ENCODE measurements at places on chromosomes 3 and 15.
A peak's percentile ranks its signal among the peaks of the same experiment; 100 is the strongest.

- no peak for DNase-seq
These were observed 34.0 kb downstream of the DHX30 start for GRCh38 chr3:47836986-47837385.

DNA sequence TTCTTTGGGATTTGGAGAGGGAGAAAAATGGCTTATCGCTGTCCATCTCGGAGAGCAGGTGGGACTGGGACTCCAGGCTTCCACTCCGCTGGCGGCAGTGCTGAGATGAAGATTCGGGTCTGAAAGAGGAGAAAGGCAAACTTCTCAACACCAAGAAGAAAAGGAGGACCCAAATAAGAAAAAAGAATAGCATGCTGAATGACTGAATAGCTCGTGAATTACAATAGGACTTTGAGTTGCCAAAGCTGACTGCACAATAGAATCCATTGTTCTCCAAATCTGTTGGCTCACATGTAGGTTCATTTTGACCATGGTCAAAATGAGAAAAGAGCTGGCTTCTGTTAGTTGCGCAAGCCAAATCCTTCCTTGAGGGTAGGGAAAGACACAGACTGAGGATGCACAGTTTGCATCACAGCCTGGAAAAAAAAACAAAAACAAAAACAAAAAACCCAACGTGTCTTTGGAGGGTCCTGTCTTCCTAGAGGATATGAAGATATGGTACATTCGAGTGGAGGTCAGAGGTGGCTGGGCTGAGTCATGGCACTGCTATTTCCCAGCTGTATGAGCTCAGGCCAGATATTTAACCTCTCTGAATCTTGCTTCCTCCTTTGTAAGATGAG lies 59.3 kb upstream of the LMOD3 start:
- DNase-seq = no peak

- no peak for DNase-seq
These were observed 42.2 kb downstream of the BHLHE40 start for GRCh38 chr3:5021116-5022092.

- DNase-seq = peak; percentile 59
These were observed 25.5 kb upstream of the SNRPA1 start for GRCh38 chr15:101320501-101321052.

DNA sequence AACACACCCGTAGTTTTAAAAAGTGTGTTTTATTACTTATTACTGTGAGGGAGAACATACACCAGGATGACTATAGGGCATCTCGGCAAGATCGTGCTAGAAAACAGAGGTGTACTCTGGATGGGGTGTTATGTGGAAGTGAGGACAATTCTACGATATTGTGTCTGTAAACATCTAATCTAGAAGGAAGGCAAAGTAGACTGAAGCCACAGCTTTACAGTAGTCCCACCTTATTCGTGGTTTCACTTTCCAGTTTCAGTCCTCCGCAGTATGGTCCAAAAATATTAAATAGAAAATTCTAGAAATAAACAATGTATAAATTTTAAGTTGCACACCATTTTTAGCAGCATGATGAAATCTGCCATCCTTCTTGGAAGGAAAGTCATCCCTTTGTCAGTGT lies 277.9 kb downstream of the UNC13C start:
- no peak for DNase-seq

DNA sequence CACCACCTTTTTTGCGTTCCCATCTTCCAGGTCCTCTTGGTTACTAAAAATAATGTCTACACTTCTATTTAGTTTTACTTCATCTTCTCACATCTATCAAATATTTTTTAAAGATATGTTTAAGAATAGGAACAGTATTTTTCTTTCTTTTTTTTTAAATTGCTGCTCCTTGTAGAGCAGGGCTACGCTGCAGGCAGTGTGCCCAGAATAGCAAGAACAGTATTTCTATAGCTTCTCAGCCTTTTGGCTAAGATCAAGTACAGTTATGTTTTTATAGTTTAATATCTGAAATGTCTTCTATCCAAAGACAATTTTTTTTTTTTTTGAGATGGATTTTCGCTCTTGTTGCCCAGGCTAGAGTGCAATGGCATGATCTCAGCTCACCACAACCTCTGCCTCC lies 73.0 kb downstream of the MYO9A start:
- no peak for DNase-seq

GRCh38 chr3:187733371-187733770 lies 11.9 kb downstream of the BCL6 start:
- DNase-seq = no peak

GRCh38 chr3:53675942-53676341 lies 170.3 kb downstream of the CHDH start:
- no peak for DNase-seq

GRCh38 chr3:134357261-134357913 lies 16.9 kb downstream of the AMOTL2 start:
- DNase-seq = no peak

- DNase-seq = no peak
These were observed 20.5 kb upstream of the LRRN1 start for GRCh38 chr3:3778641-3779270.

- no peak for DNase-seq
These were observed 21.3 kb downstream of the TM4SF1 start for GRCh38 chr3:149356044-149356592.

GRCh38 chr3:59469948-59470723 lies 420.3 kb upstream of the CFAP20DC start:
- no peak for DNase-seq

DNA sequence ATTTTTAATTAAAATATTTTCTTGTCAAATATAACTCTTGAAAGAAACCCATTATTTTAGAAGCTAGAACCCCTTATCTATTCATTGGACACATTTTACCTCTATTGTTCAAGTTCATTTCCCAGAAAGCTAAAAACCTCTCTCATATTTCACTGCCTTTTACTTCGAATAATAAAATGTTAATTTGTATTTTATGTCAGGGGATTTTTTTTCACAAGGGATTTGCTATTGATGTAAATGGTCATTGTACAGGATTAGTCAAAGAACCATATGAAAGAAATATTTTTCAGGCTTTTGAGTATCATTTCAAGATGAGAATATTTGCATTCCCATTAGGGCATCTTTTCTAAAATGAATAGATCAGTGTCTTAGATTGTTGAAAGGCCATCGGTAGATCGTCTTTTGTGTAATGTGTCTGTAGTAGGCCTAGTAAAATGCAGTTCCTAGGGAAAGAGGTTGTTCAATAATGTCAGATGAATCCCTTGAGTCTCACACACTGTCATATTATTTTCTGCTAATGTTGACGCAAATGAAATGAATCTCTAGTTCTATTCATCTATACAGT lies 114.5 kb downstream of the ROBO1 start:
- DNase-seq = no peak

GRCh38 chr3:14780927-14781507 lies 37.7 kb upstream of the FGD5 start:
- peak; percentile 50 for DNase-seq

GRCh38 chr3:126773783-126774182 lies 69.7 kb downstream of the CHCHD6 start:
- DNase-seq = no peak

GRCh38 chr3:189278221-189278620 lies 106.5 kb downstream of the TPRG1 start:
- no peak for DNase-seq

- DNase-seq = no peak
These were observed 13.8 kb downstream of the TMEM266 start for GRCh38 chr15:76073554-76073953.

DNA sequence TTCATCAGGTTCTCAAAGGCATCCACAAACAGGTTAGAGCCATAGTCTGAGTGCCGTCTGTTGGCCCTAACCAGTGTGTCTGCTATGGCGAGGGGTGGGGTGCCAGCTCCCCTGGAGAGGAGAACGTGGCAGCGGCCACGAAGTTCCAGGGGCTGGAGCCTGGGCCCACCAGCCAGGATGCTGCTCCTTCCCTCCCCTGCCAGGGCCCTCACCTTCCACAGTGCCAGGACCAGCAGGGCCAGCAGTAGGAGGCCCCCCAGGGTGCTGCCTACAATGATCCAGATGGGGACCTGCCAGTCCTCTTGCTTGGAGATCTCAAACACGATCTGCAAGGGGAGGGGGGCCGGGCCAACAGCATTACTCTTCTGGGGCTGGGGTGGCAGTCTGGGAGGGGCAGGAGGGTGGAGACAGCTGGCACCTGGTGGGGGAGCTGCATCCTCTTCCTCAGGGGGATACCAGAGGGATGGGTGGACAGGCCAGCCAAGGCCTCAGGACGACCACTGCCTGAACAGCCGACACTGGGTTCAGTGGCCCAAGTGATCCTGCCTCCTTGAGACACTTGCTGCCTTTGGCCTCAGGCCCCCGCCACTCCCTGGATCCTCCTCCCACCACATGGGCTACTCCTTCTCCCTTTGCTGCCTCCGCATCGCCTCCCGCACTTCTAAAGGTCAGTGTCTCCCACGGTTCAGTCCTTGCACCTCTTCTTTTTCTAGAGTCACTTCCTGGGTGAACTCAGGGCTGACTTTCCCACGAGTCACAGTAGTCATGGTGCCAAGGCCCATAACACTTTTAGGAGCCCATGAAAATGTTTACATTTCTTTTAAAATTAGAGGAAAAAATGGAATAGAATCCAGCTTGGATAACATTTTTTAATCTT lies 26.3 kb downstream of the FEM1B start:
- no peak for DNase-seq

DNA sequence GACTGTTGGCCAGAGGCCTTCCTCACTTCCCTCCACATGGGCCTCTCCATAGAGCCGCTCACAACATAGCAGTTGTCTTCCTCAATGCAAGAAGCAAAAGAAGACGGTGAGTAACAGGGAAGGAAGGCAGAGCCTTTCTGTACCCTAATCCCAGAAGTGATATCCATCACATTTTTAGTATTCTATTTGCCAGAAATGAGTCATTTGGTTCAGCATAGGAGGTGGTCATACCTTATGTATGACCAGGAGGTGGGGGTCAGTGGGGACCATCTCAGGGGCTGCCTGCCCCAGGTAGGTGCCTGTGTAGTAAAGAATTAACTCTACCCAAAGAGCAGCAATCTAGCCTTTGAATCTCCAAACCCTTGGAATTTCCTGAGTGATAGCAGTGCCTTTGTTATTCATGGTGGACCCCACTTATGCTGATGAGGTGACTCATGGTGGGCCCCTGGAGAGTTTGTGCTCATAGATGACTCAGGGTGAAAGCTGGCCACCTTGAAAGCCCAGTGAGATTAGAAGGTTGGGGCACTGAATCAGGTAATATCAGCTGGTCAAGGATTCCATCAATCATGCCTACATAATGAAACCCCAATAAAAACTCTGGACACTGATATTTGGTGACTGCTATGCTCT lies 323.9 kb upstream of the IGF1R start:
- DNase-seq = no peak

DNA sequence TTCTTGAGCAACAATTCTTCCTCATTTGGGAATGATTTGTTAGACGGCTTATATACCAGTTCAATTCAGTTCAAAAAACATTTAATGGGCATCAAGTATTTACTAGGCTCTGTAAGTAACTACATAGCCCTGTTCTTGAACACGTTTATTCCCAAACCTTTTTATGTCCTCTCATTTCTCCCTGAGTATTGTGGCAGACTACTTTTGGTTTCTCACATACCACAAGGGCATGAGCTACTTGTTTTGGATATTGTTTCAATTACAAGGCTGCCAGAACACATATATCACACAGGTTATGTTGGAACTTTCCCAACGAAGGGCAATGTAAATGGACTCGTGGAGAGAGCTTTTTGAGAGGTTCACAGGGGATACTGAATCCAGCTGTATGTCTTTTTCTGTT lies 363.8 kb upstream of the NAALADL2 start:
- no peak for DNase-seq

DNA sequence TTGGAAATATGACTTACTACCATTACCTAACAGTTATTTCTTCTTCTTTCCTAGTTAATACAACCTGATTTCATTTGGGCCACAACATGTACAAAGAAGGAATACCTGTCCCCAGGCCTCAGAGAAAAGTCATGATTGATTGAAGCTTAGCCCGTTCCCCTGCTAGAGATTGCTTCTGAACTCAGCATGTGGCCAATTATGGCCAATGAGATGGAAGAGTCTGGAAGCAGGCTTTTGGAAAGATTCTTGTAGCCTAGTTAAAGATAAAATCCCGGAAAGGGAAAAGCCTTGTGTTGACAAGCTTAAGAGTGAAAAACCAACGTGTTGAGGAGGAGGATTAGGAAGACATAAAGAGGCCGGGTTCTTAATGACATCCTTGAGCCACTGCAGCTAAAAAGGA lies 17.0 kb upstream of the TM6SF1 start:
- no peak for DNase-seq

DNA sequence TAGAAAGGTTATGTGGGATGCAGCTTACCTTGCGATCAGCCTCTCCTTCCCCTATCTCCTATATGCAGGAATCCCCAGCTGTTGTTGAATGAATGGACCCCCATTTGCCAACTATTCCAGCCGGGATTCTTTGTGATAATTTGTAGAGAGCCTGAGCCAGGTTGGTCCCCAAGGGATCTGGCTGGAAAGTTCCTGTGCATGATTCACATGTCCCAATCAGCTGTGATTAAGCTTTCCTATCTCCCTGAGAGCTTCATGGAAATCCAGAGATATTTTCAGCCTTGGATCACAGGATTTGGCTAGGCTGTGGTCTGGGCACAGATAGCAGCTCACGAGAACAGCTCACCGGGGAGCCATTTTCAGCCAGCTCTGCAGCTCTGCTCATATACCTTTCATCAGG lies 76.7 kb downstream of the ARNT2 start:
- no peak for DNase-seq

DNA sequence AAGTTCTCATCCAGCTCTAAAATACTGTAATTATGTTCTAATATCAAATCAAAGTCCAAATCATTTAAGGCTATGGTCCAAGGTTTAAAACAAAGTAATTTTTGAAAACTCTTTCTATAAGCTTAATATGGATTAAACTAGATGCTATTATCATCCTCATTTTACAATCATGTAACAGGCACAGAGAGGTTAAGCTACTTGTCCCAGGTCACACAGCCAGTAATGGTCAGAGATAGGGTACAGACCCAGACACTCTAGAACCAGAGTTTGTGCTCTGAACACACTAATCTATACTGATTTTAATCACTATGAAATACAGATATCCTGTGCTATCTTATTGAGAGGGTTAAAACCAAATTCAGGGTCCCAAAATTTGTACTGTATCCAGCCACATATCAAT lies 44.8 kb downstream of the DENND4A start:
- DNase-seq = no peak

DNA sequence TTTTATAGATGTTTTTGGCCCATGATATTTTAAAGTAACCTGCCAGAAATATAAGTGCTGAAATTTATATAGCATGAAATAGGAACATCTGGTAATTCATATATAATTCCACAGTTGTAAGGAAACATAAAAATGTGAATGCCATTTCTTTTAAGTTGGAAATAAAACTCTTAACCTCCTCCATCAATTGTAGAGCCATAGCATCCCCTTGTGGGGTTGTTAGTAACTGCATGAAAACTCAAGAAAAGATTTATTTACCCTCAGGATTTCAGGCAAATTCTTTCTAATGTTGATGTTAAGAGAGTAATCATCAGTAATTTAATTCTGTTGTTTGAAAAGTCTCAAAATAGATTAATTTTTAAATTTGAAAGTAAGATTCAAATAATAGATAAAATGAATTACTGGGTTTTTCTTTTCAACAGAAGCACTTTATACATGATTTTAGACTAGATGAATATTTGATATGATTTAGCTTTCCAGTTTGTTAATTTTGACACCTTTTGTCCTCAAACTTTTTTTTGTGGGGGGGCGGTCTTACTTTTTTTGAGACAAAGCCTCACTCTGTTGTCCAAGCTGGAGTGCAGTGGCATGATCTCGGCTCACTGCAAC lies 74.7 kb downstream of the RASA2 start:
- DNase-seq = peak; percentile 30

Data from activated naive CD8-positive, alpha-beta T cell treated with anti-CD3 and anti-CD28 coated beads, Interleukin-2, amount 50 U/mL, for 24 hours (primary cell).